ENCODE measurements at places on chromosomes 12 and 14. TPM values are rescaled to one million over a fixed set of nuclear protein-coding genes. Genes with fewer than 3 reads are reported as not detected.

DTX1 gene
- 1.8 TPM for total RNA-seq

KRT8 gene
- total RNA-seq: 1,322 TPM

TC2N gene
- 9.6 TPM for total RNA-seq

FICD gene
- 6.9 TPM for total RNA-seq

DNA sequence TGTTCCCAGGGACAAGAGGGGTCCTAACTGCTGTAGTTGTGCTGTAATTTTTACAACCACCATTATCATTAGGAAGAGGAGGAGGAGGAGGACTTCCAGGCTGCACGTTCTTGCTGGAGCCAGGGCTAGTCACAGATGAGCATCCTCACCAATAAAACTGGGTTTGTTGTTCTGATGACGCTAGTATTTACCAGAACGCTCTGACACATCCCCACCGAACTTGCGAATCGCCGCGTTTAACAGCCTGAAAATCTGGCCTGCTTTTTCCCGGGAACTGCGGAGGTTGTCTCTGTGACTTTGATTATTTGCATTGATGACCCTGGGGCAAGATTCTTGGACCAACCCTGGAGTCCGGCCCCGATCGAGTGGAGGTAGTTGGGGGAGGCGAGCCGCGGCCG, 10.2 kb downstream of the TBX5 start:
- no peak for DNase-seq

- no peak for DNase-seq
Observed at GRCh38 chr12:75710361-75711069, 199.1 kb upstream of the KRR1 start.

GRCh38 chr12:55984861-55985260, 11.0 kb downstream of the RAB5B start:
- no peak for DNase-seq

DNA sequence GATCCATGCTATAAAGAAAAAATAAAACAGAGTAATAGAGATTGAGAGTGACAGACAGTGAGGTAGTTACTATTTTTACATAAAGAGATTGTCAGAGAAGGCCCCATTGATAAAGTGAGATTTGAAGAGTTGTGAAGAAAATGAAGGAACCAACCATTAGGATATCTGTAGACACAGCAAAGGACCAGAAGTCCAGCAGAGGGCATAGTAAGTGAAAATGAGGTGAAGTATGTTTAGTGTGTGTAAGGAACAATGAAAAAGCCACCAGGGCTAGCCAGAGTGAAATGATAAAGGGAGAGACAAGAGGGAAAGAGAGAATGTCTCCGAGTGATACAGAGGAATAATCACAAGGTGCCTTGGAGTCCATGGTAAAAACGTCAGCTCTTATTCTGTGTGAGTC, 411.0 kb downstream of the NELL2 start:
- DNase-seq: no peak

DNA sequence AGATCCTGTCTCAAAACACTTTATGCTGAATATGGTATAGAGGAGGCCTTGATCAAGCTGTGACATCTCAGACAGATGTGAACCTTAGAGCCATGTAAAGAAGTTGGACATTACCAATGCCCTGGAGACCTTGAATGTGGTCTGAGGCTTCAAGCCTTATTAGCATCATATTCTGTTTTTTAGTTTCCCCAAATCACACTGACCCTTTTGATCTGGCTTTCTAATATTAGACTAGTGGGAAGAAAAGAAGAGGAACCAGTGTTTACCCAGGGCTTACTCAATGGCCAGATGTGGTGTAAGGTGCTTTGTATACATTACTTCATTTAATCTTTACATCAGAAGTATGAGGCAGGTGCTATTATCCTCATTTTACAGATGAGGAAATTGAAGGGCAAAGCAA, 10.6 kb upstream of the TBPL2 start:
- no peak for DNase-seq

DNA sequence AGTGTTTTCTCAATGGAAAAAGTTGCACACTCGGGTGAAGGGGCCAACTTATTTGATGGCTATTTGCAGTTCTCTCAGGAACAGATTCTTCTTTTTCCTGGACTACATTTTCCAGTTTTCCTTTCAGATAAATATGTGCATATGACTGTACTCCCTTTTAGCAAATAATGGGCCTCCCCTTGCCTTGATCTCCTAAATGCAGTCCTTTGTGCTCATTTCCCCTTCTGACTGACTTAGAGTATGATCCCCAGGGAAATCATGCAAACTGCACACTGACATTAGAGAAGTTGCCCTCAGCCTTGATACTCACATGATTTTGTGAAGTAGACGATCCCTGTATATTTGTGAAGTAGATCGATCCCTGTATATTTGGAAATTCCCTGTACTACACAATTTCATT, 492.9 kb upstream of the NOVA1 start:
- no peak for DNase-seq

GRCh38 chr12:28443337-28443736, 253.1 kb downstream of the CCDC91 start:
- no peak for DNase-seq

GRCh38 chr12:107474639-107475539, 210.7 kb upstream of the PWP1 start:
- no peak for DNase-seq

- DNase-seq: no peak
Observed at GRCh38 chr12:1608713-1609119, 14.3 kb upstream of the FBXL14 start.

- no peak for DNase-seq
Observed at GRCh38 chr12:61095111-61095510, 1165.1 kb upstream of the USP15 start.

Measured in kidney epithelial cell (primary cell).